ENCODE measurements at places on chromosomes 6 and 20.

- DNase-seq = no peak
These were observed 116.9 kb downstream of the GMPR start for GRCh38 chr6:16355238-16355637.

GRCh38 chr6:156062091-156062563 lies 606.5 kb upstream of the NOX3 start:
- DNase-seq = no peak

DNA sequence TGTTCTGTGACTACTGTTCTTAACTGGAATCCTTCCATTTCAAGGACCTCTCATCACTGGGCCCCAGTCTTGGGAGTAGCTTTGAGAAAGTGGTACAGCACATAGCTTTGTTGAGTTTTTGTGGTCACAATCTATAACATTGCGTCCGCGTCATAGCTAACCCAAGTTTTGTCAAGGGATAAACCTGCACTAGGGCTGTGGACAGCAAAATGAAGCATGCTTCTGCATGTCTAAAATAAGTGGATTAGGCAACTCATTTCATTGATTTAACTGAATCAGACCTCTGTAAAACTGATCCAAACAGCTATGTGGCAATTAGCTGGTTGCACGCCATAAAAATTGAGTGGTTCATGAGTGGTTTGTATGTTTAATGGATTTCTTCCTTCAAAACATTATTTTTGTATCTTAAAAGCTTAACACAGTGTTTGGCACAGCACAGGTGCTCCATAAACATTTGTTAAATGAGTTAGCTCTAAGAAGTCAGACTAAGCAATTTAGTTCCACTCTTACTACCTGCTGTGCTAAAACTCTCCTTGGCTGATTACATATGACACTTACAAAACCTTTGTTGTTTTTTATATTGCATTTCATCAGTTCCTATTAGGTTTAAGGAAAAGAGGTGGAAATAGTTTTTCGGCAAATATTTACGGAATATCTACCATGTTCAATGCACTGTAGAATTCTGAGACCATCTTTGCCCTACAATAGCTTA lies 160.3 kb upstream of the ATXN1 start:
- DNase-seq = no peak

GRCh38 chr6:113645576-113645970 lies 211.6 kb upstream of the MARCKS start:
- DNase-seq = no peak

GRCh38 chr20:10655720-10656669 lies 17.8 kb downstream of the JAG1 start:
- no peak for DNase-seq

DNA sequence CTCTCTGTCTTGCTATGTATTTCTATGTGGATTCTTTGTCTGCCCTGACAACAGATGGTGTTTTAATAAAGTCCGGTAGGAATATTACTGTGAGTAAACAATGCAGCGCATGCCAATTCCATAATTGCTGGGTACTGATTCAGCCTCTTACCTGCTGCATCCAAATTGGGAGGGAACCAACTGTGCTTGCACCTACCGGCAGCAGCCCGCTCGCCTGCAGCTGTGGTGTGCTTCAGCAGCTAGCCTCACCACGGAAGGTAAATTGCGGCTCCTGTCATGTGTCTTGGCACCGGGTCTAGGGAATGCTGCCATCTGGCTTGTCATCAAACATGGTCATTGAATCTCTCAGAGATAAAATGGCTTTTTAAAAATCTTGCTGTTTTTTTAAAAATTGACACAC lies 704.8 kb upstream of the SLC35B3 start:
- DNase-seq = peak; percentile 84

DNA sequence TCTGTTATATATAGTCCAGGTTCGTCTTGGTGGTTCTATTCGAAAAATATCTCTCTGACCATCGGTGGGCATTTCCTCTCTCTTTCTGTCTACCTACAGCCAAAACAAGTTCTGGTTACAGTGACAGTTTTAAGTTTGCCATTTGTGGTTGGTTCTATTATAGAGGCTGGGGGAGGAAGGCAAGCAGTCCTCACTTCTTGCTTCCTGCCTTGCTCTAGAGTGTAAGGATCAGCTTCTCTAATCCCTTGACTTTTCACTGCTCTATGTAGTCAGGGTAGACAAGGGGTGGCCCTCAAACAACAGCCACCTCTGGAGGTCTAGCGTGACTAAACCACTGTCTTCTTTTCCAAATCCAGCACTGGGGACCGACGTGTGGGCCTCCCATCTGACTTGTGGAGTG lies 16.1 kb downstream of the E2F3 start:
- no peak for DNase-seq

- no peak for DNase-seq
These were observed 228.8 kb downstream of the HACE1 start for GRCh38 chr6:104630955-104631354.
